ENCODE measurements at places on chromosomes 3 and 15. TPM values are rescaled to one million over a fixed set of nuclear protein-coding genes. Genes with fewer than 3 reads are reported as not detected.

The BCHE gene
- total RNA-seq: not detected

DNA sequence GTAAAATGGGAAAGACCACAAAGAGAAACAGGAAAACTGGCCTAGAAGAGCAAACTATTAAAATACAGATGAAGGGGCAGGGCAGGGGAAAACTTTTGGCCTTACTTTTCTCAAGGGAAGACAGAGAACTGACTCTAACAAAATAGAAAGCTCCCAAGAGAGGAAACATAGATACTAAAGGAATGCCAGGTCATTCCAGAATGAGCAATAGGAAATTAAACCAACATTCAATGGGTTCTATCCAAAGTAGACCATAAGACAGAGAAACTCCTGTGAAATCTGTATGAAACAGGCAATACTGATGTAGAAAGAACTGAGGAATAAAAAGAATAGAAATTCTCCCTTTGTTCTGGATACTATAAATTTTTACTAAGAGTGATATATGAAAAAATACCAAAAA is 491.8 kb downstream of the MECOM start:
- no peaks in the 10 kb centered on the region for H3K4me1 ChIP-seq
- H3K36me3 ChIP-seq: no peaks in the 10 kb centered on the region
- no peak overlapping the region for H3K27ac ChIP-seq
- no peak for DNase-seq
- H3K27me3 ChIP-seq: no peaks in the 10 kb centered on the region

GRCh38 chr3:128322030-128323022 is 144.4 kb downstream of the DNAJB8 start:
- DNase-seq: peak; percentile 58
- H3K27ac ChIP-seq: no peak overlapping the region
- H3K27me3 ChIP-seq: no peaks in the 10 kb centered on the region
- H3K4me1 ChIP-seq: peaks cover 17% of the 10 kb centered on the region

DNA sequence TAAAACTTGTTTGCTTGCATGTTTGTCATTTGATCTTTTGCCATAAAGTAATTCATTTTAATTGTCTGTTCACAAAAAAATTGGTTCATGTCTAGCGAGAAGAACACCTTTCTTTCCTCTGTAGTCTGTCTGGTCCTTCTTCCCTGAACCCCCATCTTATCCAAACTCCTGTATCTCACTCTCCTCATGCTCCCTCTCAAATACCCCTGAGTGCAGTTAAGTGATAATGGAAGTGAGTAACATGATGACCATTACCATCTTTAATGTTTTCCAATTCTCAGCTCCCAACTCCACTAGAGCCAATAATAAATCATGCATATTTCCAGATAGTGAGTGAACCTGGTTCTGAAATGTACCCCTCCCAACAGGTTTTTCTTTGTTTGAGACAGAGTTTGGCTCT is 14.2 kb upstream of the KCNMB3 start:
- peaks cover 13% of the 10 kb centered on the region for H3K4me1 ChIP-seq
- H3K27me3 ChIP-seq: peaks cover 21% of the 10 kb centered on the region
- no peaks in the 10 kb centered on the region for H3K36me3 ChIP-seq

DNA sequence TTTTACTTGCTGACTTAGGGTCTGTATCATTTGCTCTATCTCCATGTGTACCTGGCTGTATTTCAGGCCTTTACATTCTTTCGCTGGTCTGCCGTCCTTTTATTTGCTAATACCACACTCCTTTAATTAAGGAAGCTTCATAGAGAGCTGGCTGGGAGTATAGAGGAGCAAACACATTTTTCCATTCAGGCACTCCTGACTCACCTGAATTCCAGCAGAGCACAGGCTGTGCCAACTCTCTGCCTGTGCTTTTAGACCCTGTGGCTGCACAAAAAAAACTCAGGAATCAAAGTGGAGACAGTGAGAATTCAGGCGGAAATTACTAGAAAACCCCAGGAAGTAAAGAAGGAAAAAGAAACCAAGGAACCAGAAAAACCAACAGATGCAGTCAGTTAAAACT is 29.0 kb upstream of the ATP10A start:
- peaks cover 12% of the 10 kb centered on the region for H3K27me3 ChIP-seq
- H3K36me3 ChIP-seq: no peaks in the 10 kb centered on the region
- H3K4me3 ChIP-seq: no peak overlapping the region
- H3K4me1 ChIP-seq: no peaks in the 10 kb centered on the region
- H3K27ac ChIP-seq: no peak overlapping the region

DNA sequence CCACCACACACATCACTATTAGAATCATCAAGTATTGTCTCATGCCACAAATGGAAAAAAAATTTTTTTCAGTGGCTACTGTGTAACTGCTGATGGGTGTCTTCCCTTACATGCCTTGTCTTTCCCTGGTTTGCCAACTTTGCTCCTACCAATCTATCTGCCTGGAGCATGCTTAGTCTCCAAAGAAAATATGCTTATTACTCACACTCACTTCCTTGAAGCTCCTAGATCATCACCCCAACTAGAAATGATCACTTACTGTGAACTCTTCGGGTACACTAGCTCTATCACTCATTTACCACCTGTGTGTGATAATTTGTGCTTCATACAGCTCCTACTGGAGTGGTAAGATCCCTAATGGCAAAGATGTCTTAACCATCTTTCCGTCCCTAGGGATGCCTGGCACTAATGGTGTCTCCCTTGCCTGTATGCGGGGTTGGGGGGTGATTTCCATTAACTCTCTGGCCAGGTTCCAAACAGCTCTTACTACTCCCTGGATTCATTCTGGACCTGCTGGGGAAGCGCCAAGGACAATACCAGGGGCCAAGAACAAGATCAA is 799 bp downstream of the VPS33B start:
- no peaks in the 10 kb centered on the region for H3K27me3 ChIP-seq
- peaks cover 25% of the 10 kb centered on the region for H3K36me3 ChIP-seq
- H3K4me3 ChIP-seq: peak overlapping the region; percentile 89

DNA sequence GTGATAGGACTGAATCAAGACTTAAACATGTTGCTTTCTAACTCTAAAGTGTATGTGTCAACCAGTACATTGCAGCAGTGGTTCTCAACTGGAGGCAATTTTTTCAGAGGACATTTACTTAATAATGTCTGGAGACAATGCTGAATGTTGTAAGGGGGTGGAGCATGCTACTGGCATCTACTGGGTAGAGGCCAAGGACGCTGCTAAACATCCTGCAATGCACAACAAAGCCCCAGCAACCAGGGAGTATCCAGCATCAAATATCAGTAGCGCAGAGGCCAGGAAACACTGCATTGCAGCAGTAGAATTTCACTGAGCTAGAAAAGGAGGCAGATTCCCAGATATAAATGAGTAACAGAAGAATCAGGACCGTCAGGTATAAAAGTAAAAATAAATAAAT is 79.8 kb upstream of the GRM7 start:
- no peak overlapping the region for H3K27ac ChIP-seq
- H3K27me3 ChIP-seq: no peaks in the 10 kb centered on the region
- no peak for DNase-seq
- no peaks in the 10 kb centered on the region for H3K36me3 ChIP-seq

- no peaks in the 10 kb centered on the region for H3K36me3 ChIP-seq
- DNase-seq: peak; percentile 12
- peaks cover 2% of the 10 kb centered on the region for H3K27me3 ChIP-seq
- H3K4me1 ChIP-seq: no peaks in the 10 kb centered on the region
Observed at GRCh38 chr3:126554560-126555525, 3.9 kb downstream of the C3orf22 start.

GRCh38 chr3:129441215-129441614 is 1.2 kb downstream of the IFT122 start:
- peak; percentile 23 for DNase-seq
- peaks cover 30% of the 10 kb centered on the region for H3K36me3 ChIP-seq
- peaks cover 54% of the 10 kb centered on the region for H3K4me1 ChIP-seq
- peak overlapping the region; percentile 87 for H3K4me3 ChIP-seq
- no peaks in the 10 kb centered on the region for H3K27me3 ChIP-seq

- H3K4me3 ChIP-seq: no peak overlapping the region
- H3K36me3 ChIP-seq: peaks cover 17% of the 10 kb centered on the region
- peaks cover 37% of the 10 kb centered on the region for H3K4me1 ChIP-seq
Observed at GRCh38 chr15:64166102-64166890, 3.5 kb upstream of the PPIB start.

Measured in activated CD4-positive, alpha-beta memory T cell treated with anti-CD3 and anti-CD28 coated beads, Interleukin-2, amount 10 ng/mL, durations not matched to agents 7 days and 5 days (primary cell).